ENCODE measurements at places on chromosomes 6 and 20. TPM values are rescaled to one million over a fixed set of nuclear protein-coding genes. Genes with fewer than 3 reads are reported as not detected.

GRCh38 chr6:42915732-42916131 lies at the start of gene PTCRA:
Gene PTCRA (plus strand): TSS chr6:42916053. CDS start chr6:42916070, 17 bp downstream.
- no peaks in the 10 kb centered on the region for H3K27me3 ChIP-seq
- H3K4me3 ChIP-seq: no peak within 1 kb of the TSS
- H3K36me3 ChIP-seq: no peaks in the 10 kb centered on the region

DNA sequence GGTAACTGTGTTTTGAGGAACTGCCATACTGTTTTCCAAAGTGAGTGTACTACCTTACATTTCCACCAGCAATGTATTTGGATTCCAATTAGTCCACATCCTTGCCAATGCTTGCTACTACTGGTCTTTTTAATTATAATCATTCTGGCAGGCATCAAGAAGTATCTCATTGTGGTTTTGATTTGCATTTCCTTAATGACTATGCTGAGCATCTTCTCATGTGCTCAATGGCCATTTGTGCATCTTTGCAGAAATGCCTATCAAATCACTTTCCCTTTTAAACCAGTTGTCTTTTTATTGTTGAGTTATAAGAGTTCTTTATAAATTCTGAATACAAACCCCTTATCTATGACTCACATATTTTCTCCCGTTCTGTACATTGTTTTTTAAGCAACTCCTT lies 75.9 kb downstream of the ATG5 start:
- no peaks in the 10 kb centered on the region for H3K4me1 ChIP-seq
- no peak overlapping the region for H3K27ac ChIP-seq
- H3K4me3 ChIP-seq: no peak overlapping the region
- DNase-seq: no peak

GRCh38 chr6:152091851-152092341 lies 284.4 kb downstream of the ESR1 start:
- H3K27me3 ChIP-seq: no peaks in the 10 kb centered on the region
- DNase-seq: no peak
- H3K4me1 ChIP-seq: no peaks in the 10 kb centered on the region
- H3K36me3 ChIP-seq: no peaks in the 10 kb centered on the region
- H3K4me3 ChIP-seq: no peak overlapping the region

DNA sequence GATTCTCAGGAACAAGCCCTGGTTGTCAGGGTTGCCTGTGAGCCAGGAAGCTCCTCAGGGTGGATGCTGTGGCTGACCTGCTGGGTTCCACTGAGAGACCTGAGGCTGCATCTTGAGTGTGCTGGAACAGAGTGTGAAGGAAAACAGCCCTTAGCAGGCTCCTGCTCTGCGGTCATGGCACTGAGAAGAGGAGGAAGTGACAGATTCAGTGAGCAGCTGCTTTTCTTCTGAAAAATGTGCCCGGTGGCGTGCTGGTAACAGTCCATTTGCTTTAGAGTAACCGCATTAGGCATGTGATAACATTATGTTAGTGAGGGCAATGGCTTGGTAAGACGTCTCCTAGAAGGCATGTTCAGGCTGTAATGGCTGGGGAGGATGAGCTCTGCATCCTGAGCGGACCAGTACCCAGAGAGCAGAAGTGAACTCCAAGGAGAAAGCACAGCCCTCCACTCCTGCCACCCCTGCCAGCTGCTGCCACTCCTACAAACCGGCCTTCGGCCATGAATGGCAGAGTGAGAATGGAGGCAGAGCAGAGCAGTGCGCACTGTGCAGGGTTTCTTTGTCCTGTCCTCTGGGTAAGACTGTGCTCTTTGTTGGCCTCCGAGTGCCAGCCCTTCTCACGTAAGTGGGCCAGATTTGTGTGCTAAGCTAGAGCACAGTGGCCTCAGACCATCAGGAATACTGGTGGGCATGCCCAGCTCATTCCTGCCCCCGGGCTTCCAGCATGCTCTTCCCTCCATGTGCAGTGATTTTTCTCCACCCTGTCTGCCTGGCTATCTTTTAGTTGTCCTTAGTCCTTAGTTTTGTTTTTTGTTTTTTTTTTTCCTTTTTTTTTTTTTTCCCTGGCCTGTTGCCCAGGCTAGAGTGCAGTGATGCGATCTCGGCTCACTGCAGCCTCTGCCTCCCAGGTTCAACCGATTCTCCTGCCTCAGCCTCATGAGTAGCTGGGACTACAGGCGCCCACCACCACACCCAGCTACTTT lies 98.1 kb upstream of the VSTM2L start:
- no peak overlapping the region for H3K27ac ChIP-seq
- no peaks in the 10 kb centered on the region for H3K4me1 ChIP-seq
- no peak for DNase-seq

GRCh38 chr6:121794630-121795029 lies 359.2 kb downstream of the GJA1 start:
- no peak overlapping the region for H3K27ac ChIP-seq
- H3K4me3 ChIP-seq: no peak overlapping the region
- no peaks in the 10 kb centered on the region for H3K36me3 ChIP-seq
- H3K4me1 ChIP-seq: no peaks in the 10 kb centered on the region

Gene PREX1
- total RNA-seq: 9.1 TPM

Gene CRISP2
- not detected for total RNA-seq

Gene CLPSL1
- total RNA-seq: 11.9 TPM

Gene ENPP1
- 16.2 TPM for total RNA-seq

Measured in body of pancreas (tissue), 4 donors.